ENCODE measurements at places on chromosomes 11 and 22.

DNA sequence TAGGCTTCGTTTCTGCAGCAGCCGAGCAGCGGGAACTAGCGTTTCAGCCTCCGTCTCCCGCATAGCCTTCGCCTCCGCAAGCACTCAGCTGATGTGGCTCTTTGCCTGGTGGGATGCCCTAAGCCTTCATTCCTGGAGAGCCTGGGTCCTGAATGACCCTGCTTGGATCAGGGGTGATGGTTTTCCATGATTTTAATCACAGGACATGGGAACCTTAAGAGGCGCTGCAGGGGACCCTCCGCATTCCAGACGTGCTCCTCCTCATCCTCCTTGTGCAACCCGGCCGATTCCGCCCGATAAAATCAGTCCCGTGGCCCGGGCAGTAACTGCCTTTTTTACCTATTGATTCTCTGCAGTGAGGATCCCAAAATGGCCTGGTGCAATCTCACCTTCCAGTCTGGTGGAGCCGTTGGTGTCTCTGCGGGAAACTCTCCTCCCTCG lies 8.2 kb downstream of the C11orf21 start:
- DNase-seq: no peak

DNA sequence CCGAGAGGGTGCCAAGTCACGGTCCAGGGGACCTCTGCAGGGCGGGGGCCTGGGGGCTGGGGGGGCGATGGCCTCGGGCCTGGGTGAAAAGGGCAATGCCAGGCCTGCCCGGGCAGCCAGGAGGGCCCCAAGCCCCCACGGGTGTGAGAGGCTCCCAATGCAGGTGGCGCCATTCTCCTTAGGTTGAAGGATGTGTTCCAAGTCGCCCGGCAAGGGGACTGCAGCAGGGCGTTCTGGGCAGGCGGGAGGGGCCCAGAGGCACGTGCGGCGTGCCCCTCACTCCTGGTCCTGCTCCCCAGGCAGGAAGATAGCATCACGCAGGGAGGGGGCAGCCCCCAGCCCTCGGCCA lies 730 bp upstream of the TNNI2 start:
- no peak for DNase-seq

- DNase-seq: no peak
These were observed 14.9 kb downstream of the DCPS start for GRCh38 chr11:126318574-126319373.

GRCh38 chr22:17229991-17230630 lies 10.9 kb upstream of the ADA2 start:
- DNase-seq: no peak

DNA sequence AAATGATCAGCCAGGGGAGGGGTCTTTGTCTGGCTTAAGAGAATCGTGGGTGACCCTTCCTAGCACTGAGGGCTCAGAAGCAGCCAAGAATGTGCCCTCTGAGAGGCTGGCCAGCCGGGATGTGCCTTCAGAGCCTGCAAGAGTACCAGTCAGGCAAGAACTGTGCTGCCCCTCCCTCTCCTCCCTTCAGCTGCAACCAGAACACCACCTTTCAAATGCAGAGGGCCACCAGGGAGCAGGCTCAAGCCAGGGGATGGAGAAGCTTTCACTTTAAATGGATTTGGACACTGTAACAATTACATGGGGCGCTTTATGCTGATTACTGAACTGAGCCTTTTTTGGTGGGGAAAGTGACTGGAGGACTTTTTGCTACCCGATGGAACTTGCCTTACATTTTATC lies 44.9 kb upstream of the TENM4 start:
- no peak for DNase-seq

GRCh38 chr11:77090373-77091111 lies 12.1 kb upstream of the OMP start:
- DNase-seq: no peak

GRCh38 chr11:104798789-104799188 lies 99.5 kb downstream of the CASP12 start:
- no peak for DNase-seq

DNA sequence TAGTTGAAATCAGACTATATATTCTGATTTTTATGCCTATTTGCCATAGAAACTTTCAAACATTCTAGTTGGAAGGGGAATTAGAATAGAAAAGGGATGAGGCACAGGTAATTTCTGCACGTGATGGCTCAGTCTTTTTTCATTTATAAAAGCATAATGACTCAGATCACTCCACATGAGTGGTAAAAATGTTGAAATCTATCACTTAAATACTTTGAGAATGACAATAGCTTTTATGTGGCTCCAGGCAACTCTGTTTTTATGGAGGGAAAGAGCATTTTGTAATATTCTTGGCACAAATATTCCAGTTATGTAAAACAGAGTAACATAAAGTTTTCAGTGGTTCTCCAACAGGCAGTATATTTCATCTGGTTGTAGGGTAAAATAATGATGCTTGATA lies 5.9 kb upstream of the MMP3 start:
- DNase-seq: no peak

- no peak for DNase-seq
These were observed 99.8 kb upstream of the OR9G4 start for GRCh38 chr11:56848141-56848809.

DNA sequence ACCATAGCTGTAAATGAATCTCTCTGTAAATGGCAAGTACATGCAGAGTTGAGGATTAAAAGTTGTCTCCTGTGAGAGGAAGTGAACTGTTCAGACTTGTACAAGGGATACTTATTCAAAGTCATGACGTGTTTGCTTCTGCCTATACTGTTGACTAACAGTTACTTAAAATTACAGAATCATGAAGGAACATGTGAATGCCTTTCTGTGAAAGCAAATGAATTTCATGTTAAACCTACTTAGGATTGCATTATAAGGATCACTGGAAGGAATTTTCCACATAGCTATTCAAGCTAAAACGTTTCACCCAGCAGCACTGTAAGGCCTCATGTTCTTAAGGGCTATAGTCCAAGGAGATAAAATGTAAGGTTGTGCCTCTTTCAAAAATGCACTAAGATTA lies 93.4 kb upstream of the BIRC3 start:
- DNase-seq: no peak
